ENCODE measurements at places on chromosomes 2 and 18.

GRCh38 chr2:240127191-240127750 lies 8.8 kb downstream of the COPS9 start:
- peak; percentile 10 for DNase-seq

GRCh38 chr2:168712053-168712452 lies 90.4 kb upstream of the NOSTRIN start:
- DNase-seq, result no peak

GRCh38 chr2:173590276-173590861 lies 235.7 kb downstream of the CDCA7 start:
- DNase-seq, result peak; percentile 79

DNA sequence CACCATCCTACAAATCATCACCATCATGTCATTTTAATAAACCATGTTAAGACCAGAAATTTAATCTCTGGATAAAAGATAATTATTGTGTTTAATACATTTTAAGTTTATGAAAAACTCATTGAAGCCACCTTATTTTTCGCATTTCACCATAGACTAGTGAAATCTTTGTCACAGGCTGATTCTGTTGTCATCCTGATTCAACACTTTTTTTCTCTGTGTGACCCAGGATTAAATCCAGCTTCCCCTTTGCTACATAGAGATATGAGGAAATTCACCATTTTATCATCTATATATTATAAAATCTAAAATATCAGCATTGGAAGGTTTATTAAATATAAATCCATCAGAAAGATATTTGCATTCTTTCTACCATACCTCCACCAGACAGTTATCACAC lies 29.2 kb upstream of the MRO start:
- no peak for DNase-seq

DNA sequence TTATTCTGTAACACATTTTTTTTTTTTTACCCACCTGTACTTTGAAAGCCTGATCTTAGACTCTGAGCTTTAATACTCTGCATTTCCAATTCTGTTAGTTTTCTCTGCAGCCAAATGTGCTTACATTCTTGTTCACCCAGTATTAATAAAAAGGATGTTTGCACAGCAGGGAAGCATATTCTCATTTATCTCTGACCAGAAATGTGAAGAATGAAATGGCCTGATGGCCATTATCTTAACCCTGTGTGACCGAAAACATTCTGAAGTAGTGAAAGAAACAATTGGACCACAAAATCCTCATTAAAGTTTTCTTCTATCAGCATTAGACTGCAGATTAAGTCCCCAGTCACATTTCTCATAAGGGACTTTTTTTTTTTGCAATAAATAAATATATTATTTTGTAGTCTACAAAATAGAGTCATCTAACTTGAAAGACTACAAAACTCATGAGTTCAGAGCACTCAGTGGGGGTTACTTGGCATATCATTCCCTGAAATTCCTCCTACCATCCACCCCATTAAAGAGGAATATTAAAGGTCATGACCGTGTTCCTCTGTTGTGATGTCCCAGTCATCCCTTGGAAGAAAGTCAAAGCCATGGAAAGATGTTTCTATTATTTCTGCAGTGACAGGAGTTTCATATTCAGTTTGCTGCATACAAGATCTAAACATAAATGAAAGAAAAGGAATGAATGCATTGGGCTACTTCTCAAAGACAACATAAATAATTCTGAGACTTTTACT lies 364.4 kb downstream of the RND3 start:
- DNase-seq, result no peak

DNA sequence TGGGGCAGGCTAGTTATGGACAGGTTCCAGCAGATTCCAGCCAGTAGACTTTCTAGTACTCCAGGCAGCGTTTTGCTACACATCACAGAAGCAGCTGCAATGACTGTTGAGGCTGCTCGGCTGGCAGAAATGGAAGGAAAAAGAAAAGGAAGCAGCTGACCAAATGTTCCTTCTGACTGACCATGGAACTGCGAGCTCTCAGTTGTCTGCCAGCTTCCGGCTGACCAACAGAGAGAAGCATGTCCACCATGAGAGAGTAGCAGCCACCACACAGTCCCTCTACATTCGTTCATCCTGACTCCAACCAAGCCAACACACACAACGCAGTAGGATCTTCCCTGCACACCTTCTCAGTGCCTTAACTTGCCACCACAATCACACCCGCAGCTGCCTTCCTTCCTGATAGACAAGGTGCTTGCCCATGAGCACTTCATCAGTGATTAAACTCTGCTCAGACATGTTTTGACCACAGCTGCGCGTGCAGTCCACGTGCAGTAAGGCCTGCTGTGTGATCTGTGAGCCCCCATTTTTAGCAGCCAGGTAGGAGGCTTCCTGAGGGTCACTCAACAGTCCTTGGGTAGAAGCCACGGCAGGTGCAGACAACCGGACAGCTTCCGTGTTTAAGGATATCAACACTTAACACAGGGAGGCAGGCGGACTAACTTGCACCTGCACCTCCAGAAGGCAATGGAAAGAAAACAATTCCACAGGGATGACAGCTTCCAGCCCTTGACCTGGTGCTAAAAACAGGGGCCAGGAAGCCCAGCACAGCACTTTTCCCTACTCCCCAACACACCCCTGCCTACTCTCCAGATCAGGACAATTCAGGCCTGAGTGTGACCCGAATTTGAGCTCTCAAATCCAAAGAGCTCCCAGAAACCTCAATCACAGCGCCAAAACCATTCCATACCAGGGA lies 996 bp downstream of the TGFBRAP1 start:
- peak; percentile 50 for DNase-seq

DNA sequence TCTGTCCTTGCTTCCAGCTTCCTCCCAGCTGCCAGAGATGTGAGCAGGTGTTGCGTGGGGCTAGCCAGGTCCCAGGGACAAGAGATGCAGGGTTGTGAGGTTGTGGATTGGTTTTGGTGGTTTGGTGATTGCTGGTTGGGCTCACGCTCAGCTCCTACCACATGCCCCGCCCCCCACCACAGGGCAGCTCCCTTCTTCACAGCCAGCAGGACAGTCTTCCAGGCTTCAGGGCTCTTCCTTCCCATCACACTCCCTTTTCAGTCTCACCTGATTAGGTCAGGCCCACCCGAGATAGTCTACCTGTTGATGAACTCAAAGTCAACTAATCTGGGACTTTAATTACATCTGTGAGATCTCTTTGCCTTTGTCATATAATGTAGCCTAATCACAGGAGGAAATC lies 52.0 kb upstream of the GLI2 start:
- DNase-seq, result no peak

GRCh38 chr2:184598002-184598315 lies 370 bp upstream of the ZNF804A start:
- DNase-seq, result no peak

DNA sequence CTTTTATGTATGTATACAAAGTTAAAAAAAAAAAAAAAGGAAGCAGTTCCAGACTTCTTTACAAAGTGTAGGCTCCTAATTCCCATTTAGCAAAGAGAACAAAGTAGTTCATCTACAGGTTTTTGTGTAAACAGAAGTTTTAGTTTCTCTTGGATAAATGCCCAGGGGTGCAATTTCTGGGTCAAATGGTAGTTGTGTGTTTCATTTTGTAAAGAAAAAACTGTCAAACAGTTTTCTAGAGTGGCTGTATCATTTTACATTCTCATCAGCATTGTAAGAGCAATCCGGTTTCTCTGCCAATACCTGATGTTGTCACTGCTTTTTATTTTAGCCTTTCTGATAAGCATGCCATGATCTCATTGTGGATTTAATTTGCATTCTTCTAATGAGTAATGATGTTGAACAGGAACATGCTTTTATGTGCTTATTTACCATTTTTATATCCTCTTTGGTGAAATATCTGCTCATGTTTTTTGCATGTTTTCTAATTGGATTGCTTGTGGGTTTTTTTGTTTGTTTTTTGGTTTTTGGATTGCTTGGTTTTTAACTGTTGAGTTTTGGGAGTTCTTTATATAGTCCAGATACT lies 16.6 kb upstream of the PSME4 start:
- DNase-seq, result no peak

DNA sequence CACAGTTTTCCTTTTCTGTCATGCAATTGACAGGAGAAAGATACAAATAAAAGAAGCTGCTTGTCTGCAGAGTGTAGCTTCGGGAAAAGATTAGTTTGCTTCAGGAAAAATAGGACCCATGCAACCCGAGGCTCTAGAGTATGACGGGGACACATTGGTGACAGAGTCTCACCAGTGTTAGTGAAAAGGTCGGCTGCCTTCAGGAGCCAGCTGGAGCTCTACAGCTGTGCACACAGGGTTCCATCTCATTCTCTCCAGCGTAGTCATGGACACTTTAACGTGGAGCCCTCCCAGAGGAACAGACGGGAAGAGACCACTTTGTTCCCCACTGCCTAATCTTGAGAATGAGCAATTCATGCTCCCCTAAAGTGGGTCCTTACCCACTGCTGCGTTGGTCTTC lies 42.9 kb downstream of the FECH start:
- no peak for DNase-seq

DNA sequence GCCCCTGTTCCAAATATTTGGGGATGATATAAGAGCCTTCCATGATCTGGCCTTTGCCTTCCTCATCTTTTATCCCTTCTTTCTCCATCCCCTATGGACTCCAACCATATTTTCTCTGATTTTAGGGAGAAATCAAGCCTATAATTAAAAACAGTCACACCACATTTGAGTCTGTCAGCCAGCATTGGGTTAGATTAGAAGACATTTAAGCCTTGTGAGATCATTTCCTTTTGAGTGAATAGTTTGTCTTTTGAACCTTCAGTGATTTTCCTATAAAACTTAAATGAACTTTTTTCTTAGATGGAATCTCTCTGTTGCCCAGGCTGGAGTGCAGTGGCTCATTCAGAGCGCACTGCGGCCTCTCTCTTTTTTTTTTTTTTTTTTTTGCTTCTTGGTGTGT lies 7.6 kb upstream of the C18orf32 start:
- DNase-seq, result no peak

- no peak for DNase-seq
Observed at GRCh38 chr18:74519320-74520095, 14.8 kb upstream of the CNDP1 start.

DNA sequence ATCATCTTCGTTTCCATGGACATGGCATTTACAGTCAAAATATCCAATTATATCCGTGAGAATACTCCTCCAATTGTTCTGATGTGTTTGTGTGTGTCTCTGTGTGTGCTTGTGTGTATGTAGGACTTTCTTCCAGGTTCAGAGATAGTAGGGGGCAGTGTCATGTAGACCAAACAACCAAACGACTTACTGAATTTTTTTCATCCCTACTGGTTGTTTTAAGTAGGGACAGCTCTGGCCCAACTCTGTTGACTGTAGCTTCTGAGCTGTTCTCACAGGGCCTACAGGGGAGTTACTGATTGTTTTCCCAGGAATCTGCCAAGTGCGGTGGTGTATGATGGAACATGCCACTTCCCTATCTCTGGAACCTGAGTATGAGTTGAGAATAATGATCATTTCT lies 69.6 kb downstream of the ETAA1 start:
- no peak for DNase-seq

Measured in Right ventricle myocardium superior (tissue), 1 donor.